ENCODE measurements at places on chromosomes 12 and 14.

GRCh38 chr12:15834575-15834974 lies 45.4 kb upstream of the EPS8 start:
- DNase-seq = no peak

DNA sequence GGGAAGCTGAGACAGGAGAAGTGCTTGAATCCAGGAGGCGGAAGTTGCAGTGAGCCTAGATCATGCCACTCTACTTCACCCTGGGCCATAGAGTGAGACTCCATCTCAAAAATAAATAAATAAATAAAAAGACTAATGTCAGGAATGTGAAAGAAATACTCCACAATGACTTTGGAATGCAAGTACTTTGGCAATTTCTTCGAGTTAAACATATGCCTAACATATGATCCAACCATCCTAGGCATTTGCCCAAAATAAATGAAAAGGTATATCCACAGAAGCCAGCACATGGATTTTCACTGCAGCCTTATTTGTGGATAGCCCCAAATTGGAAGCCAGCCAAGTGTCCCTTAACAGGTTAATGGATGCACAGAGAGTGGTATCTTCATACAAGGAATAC lies 357.9 kb upstream of the TMEM132C start:
- DNase-seq = no peak

DNA sequence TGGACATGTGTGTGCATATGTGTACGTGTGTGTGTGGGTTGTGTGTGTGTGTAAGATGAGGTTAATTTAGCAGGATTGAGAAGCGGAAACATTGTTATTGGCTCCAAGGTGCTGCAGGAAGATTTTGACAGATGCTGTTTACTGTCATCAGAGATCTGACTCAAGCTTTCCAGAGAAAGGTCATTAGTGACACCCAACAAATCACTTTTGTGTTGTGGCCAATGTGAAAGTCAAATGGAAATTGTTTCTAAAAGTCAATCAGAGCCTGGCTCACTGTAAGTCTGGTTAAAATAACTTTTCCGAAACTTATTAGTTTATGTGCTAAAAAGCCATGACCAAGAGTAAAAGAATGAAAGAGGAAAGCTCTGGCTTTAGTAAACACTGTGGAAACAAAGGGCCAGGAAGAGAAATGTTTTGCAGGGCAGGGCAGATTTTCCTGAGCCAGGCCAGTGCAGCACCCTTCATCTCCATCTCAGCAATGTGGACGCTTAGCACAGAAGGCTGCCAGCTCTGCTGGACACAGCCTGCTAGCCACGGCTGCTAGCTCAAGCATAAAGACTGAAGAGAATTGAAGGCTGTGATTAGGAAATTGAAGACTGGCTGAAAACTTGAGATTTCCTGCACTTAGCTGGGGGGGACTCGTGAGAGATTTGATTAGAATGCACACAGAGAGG lies 235.8 kb downstream of the NEDD1 start:
- DNase-seq = no peak

DNA sequence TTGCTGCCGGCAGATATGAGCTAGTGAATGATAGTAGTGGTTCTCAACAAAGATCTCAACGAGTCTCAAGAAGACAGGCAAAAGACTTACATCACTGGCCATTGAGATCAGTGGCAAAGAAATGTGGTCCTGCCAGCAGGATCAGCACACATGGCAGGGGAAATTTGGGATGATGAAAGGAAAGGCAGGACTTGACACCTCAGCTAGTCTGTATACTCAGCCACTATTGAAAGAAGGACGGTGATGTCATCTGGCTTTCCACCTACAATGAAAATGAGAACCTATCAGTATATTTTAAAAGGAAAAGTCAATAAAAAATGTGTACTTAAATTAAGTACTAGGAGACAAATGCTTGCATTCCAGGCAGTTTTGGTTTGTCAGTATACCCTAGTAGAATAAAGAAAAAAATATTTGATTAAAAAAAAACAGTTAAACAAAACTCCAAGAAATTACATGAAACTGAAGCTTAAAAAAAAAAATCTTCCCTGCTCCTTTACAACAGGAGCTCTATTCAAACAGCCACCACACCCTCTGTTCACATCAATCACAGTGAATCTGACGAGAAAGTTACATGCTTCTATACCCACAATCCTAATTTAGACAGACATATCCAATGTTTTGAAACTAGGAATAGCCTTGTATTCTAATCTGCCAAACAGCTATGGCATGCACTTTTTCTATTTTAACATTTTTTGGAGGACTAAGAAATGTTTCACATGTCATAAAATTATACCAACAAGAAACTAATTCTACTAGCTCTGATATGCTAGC lies 34.9 kb downstream of the RAD9B start:
- DNase-seq = no peak

GRCh38 chr12:28872654-28873268 lies 276.3 kb upstream of the FAR2 start:
- DNase-seq = no peak

GRCh38 chr12:120798696-120799095 lies 73.1 kb downstream of the ACADS start:
- no peak for DNase-seq

DNA sequence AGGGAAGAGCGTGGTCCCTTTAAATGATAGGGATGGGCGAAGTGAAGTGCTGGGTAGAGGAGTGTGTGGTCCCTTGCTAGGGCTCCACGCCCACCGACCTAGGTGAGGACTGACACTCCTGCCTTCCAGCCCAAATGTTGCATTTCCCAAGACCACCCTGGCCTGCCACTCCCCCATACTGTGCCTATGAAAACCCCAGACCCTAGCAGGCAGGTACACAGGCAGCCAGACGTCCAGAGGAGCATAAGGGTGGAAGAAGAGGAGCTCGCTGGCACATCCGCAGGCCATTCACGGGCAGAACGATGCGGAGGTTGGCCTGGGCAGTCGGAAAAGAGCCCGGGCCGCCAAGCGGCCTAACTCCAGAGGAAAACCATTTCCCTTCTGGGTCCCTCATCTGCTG lies 817 bp upstream of the IPO8 start:
- no peak for DNase-seq

DNA sequence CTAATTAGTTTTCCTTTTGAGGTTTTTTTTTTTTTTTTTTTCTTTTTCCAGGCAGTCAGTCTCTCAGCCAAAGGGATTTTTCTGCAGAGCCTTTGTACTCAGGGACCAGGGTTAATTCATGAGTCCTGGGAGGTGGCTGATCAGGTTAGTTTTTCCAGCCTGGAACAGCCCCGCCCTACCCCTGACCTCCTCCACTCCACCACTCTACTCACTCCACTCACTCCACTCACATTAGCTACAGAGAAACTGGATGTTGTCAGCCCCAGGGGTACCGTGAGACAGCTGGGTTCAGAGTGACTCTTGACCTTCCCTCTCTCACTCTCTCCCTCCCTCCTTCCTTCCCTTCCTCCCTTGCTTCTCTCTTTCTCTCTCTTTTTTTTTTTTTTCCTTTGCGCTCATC lies 161.0 kb downstream of the CRADD start:
- no peak for DNase-seq

- DNase-seq = no peak
These were observed 22.0 kb downstream of the PRPF40B start for GRCh38 chr12:49645146-49646039.
